GM04503 (cell line): ENCODE measurements at places on chromosomes 12 and 14.

DNA sequence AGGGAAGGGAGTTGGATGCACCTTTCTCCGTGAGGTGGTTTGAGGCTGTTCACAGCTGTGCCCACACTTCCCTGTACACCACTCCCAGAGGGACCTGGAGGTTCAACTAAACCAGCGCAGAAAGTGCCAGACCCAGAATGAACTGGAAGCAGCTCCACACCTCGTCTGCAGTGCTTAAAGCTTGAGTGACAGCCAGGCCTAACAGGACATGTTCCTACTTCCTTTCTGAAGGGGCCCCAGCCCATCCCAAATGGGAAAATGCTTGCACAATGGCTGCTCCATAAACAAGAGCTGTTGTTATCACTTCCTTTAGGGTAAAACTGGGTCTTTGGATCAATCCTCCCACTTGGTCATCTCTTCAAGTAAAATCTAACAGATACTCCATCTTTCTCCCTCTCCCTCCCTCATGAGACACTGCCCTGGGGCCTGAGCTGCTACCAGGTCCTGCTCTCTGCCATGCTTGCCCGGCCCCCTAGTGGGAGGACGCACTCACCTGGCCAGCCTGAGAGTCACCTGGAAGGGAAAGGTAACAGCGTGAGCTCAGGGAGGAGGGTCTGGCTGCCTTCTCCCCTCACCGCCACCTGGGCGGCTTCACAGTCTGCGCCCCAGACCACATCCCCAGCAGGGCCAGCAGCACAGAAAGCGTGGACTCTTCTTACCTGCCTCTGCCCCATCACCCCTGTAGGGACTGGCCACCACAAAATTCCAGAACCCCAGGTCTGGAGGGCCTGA is 33.5 kb downstream of the ISCA2 start:
- DNase-seq: no peak

DNA sequence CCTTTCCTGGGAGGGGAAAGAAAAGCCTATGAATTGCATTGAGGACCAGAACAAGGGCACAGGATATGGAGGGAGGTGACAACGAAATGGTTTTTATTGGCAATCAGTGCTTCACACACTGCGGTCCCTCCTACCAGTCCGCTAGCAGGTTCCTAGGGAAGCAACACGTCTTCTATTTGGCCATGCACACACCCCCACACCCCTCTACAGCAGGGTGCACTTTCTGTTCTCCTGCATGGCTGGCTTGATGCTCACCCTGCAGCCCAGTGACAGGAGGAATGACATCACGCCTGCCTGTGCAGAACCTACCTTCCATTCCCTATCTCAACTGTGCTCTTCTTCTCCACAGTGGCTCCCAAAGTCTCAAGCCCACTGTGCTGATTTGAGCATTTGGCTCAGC is 57.9 kb downstream of the TTC9 start:
- no peak for DNase-seq

DNA sequence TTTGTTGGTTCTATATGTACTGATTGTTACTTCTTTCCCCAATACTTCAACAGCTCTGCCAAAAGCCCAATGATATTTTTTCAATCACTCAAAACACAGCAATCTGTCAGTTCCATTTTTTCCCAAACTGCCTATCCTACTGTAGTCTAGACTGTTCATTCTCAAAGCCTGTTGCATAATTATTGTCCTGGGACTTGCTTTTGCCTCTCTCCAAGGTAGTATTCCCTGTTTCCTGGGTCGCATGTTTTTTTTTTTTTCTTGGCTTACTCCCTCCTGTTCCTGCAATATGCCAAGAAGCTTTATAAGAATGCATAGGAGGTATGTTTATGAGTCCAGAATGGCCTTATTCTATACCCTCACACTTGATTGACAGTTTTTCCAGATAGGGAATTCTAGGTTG is 19.9 kb upstream of the CCNT1 start:
- DNase-seq: no peak

DNA sequence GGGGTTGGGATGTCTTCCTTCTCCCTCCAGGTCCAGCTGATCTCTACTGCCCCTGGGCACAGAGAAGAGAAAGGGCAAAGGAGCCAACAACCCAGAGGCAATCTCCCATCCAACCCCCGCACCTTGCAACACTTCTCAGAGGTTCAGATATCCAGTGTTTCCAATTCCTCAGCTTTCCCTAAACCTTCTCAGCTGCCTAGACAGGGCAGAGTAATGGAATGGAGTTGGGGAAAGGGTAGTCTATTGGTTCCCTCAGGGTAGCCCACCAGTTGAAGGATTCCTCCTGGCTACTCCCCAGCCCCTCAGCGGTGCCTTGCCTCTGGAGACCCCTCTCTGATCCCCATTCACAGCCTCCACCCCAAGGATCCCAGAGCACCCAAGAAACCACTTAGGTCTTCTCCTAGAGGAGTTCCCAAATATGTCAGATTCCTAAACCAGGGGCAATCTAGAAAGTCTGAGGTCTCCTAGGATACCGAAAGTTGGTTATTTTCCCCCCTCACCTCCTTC is 537 bp downstream of the NFE2 start:
- DNase-seq: no peak

- DNase-seq: no peak
Observed at GRCh38 chr14:99159341-99160340, 112.4 kb downstream of the BCL11B start.

- no peak for DNase-seq
Observed at GRCh38 chr12:12521044-12521485, 41.6 kb downstream of the DUSP16 start.
